ENCODE measurements at places on chromosomes 7 and 10.

GRCh38 chr10:43372765-43373361 lies 1.4 kb downstream of the FXYD4 start:
- no peak for DNase-seq

GRCh38 chr7:3958109-3958483 lies 657.0 kb downstream of the SDK1 start:
- no peak for DNase-seq

DNA sequence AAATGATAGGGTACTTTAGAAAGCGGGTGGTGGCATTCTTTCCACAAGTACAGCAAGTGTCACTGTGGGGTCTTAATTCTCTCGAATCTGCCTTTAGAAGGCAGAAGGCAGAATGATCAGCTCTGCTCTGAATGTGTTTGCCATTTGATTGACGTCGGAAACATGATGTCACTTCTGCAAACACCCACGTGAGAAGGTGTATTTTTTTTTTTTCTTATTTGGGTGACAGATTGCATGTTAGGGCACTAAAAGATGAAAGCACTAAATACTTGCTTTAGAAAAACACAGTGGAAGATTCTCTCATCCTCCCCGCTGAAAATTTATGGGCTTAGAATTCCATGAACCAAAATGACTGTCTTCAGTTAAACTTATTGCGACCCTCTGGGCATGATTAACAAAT lies 150.2 kb downstream of the TCF7L2 start:
- DNase-seq, result no peak

- no peak for DNase-seq
Observed at GRCh38 chr7:76011442-76011861, 17.1 kb upstream of the TMEM120A start.

GRCh38 chr10:72255977-72256729 lies 17.6 kb upstream of the DDIT4 start:
- no peak for DNase-seq

DNA sequence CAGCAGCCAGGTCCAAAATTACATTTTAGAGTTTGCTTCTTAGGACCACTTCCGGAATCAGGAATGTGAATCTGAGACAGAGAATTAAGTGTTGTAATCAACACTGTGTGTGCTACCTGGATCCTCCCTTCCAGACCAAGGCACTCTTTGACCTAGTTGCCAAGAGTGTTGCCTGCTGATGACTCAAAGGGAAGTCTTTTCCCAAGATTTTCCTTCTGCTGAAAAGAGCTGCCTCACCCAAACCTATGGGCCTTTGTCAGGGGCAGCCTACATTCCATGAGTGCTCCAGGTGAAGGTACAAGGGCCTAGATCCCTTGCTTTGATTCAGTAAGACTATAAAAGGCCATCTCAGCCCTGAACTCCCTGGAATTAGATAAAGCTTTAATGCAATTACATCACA lies 712.5 kb upstream of the ANKRD30A start:
- DNase-seq, result no peak

GRCh38 chr10:62528441-62528840 lies 154.3 kb downstream of the ZNF365 start:
- DNase-seq, result no peak

GRCh38 chr7:158638001-158638400 lies 50.4 kb upstream of the PTPRN2 start:
- DNase-seq, result no peak

DNA sequence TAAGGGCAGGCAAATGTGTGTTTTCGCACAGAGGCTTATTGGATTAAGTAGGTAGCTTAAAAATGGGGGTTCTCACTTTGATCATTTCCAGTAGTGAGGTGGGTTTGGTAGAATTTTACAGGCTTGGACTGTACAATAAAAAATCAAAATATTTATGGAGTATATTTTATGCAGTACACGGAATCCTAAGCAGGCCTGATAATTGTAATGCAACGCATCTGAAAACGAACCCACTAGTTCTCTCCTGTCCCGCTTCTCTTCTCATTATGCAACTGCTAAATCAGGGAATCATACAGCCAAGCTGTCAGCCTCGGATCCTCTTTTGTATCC lies 377 bp upstream of the POLR1F start:
- no peak for DNase-seq

- DNase-seq, result no peak
Observed at GRCh38 chr10:71309919-71310318, 9.1 kb upstream of the SLC29A3 start.

DNA sequence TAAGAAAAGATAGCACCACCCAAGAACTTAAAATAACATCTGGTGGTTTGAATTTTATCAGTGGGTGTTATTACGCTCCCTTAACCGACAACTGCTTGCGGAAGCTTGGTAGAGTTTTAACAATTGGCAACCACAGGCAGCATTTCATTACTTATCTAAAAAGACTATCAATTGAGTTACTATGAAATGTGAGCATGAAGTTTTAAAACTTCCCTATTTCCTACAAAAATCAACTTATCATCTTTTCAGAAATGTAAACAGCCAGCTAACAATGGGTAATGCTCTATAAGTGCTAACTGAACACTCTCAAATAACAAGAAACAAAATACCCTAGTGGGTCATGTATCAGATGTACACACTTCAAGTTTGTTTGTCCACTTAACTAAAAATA lies 68.8 kb downstream of the OSBPL3 start:
- no peak for DNase-seq

GRCh38 chr10:30977385-30977784 lies 54.3 kb downstream of the ZNF438 start:
- DNase-seq, result no peak

DNA sequence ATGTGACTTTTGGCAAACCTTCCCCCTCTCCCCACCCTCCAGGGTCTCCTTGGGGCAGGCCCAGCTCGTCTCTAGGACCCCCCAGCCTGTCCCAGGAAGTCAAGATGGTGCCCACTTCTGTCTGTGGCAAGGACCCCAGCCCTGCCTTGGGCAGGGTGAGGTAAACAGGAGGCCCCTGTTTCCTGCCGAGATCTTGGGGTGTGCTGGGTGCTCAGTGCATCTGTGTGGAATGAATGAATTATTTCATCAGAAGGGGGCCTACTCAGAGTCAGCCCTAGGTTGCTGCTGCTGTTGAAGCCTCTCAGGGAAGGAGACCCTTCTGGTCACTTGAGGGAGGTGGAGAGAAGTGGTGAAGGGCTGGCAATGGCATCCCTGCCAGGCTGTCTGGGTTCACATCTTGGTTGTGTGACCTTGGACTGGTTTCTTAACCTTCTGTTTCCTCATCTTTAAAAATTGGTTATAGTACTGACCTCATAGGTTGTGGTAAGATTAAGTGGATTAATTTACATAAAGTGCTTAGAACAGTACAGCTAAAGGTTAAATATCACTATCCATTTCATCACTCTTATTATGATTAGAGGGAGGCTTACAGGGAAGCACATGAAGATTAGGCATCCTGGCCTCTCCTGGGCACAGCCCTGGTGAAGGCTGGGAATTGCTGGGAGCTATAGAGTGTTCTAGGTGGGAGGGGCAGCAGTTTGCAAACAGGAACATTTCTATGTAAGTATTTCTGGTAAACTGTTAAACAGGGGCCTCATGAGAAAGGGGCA lies 67.7 kb downstream of the ZMIZ1 start:
- no peak for DNase-seq

- no peak for DNase-seq
Observed at GRCh38 chr7:158863611-158864506, 7.5 kb downstream of the DYNC2I1 start.

DNA sequence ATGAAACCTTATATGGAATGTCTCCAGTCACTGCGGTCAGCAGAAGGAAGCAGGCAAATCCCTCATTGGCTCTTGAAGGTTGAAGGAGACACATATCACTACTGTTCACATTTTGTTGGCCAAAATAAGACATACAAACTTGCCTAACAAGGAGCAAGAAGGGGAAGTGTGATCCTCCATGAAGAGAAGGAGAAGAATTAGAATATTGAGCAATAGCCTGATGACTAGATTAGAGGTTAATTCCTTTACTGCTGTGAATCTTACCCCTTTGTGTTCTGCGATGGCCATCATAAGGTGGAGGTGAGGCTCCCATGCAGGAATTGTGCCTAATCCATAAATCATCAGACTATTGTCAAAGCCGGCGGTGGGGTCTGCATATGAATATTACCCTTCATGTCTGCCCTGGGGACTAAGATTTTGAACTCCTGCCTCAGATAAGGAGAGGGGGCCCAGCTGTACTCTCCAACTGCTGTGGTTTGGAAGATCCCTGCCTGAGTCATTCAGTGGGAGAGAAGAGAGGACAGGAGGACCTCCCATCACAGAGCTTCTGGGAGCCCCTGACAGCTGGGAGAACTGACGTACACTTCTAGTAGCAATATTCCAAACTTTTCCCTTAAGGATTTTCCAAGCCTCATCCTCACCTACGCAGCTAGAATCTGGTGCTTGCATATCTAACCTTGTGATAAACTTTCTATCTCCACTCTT lies 398.5 kb downstream of the REEP3 start:
- no peak for DNase-seq

GRCh38 chr7:5064391-5065106 lies 18.9 kb downstream of the RBAK start:
- DNase-seq, result no peak

DNA sequence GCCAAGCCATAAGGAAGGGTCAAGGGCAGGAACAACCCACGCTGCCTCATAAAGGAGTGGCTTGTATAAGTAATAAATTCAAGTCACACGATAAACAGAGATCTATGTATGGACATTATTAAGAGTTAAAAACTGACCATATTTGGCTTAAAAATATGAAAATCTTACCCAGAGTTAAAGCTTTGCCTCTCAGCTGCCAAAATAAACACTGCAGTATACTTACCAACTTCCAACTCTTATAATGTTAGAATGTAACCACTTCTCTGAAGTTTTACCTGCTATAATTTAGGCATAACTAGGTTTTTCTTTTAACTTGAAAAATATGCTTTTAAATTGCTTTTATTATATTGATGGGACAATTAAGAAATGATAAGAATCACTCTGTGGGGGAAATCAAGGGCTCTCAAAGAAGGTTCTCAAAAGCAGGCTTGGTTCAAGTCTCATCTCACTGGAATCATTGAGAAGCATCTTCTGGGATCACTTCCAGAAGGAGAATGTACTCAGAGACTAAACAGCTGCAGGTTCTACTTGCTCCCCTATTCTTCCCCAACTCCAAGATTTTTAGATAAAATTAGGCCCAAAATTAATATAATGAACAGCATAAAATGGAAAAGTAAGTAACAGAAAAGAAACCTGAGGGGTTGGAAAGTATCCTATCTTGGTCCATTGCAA lies 16.1 kb upstream of the CAV2 start:
- no peak for DNase-seq

DNA sequence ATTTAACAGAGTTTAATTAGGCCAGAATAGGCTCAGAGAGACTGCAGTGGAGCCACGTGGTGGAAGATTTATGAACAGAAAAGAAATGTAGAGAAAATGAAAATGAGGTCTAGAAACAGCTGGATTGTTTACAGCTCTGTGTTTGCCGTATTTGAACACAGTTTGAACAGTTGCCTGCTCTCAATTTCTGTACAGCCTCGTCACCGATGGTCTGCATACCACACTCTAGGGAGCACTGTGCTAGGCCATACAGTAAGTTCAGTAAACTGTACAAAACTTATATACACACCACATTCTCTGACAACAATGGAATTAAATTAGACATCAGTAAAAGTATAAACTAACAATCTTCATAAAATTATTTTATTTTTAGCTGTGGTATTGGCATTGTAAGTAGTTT lies 11.1 kb upstream of the CYP2E1 start:
- DNase-seq, result no peak

GRCh38 chr10:100341953-100342626 lies 4.9 kb upstream of the SCD start:
- no peak for DNase-seq

- DNase-seq, result no peak
Observed at GRCh38 chr10:59909815-59910214, 3.5 kb upstream of the CCDC6 start.

DNA sequence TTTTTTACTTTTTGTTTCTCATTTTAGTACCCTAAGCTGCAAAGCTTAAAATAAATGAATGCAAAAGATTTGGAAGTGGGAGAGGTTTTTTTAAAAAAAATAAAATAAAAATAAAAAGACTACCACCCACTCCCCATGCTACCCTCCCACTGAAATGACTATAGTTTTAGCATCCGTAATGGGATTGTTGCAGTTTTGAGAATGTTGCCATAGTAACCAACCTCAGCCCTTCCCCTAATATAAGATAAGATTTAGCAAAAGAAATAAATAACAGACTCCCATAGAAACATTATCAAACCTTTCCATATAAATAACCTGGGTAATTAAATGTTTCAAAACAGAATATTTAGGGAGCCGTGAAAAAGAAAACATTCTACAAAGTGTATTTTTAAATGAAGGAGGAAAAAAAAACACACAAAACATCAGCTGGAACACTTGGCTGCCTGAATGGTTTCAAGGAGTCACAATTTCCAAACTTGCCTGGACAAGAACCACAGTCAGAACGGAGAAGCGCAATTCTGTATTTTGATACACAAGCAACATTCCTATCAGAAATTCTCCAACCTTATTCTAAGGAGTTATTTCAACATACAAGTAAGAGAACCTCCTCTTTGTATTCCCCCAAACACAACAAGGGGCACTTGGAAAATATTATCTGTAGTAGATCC lies 57.4 kb downstream of the DGKI start:
- DNase-seq, result no peak

DNA sequence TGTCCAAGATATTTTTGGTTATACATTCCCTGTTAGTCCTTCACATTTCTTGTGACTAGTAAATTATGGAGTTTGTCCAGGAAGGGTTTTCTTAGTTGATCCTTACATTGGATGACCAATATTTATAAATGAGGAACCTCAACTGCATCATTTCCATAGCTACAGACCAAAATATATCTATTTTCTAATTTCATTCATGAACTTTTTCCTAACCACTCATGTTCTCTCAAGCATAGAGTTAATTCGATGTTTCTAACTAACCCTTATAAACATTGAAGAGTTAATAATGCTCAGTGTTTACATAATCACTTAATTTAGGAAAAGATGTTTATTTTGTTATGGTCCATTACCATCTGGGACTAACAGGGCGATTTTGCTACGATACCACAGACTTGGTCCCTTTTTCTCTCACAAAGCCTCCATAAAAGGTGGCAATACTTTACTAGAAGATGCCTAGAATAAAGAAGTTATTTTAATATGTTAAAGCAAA lies 591.0 kb downstream of the MAGI2 start:
- DNase-seq, result no peak

DNA sequence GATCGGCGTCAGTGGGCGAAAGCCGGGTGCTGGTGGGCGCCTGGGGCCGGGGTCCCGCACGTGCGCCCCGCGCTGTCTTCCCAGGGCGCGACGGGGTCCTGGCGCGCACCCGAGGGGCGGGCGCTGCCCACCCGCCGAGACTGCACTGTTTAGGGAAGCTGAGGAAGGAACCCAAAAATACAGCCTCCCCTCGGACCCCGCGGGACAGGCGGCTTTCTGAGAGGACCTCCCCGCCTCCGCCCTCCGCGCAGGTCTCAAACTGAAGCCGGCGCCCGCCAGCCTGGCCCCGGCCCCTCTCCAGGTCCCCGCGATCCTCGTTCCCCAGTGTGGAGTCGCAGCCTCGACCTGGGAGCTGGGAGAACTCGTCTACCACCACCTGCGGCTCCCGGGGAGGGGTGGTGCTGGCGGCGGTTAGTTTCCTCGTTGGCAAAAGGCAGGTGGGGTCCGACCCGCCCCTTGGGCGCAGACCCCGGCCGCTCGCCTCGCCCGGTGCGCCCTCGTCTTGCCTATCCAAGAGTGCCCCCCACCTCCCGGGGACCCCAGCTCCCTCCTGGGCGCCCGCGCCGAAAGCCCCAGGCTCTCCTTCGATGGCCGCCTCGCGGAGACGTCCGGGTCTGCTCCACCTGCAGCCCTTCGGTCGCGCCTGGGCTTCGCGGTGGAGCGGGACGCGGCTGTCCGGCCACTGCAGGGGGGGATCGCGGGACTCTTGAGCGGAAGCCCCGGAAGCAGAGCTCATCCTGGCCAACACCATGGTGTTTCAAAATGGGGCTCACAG lies 1.1 kb downstream of the EGFR start:
- no peak for DNase-seq

Data from activated naive CD8-positive, alpha-beta T cell treated with anti-CD3 and anti-CD28 coated beads, Interleukin-2, amount 50 U/mL, for 16 hours (primary cell).